ENCODE measurements at places on chromosomes 6 and 20.

DNA sequence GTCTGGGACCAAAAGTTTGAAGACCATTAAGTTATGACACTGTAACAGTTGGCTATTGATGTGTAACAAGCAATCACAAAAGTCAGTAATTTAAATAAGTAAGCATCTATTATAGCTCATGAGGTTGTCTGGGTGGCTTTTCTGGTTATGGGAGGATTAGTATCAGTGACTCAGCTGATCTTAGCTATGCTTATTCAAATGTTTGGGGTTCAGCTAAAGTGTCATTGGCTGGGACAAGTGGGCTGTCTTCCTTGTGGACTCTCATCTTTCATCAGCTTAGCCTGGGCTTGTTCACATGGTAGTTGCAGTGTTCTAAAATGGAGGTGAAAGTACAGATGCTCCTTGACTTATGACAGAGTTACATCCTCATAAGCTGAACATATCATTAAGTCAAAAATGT, 74.6 kb upstream of the LAMP5 start:
- DNase-seq, result no peak

DNA sequence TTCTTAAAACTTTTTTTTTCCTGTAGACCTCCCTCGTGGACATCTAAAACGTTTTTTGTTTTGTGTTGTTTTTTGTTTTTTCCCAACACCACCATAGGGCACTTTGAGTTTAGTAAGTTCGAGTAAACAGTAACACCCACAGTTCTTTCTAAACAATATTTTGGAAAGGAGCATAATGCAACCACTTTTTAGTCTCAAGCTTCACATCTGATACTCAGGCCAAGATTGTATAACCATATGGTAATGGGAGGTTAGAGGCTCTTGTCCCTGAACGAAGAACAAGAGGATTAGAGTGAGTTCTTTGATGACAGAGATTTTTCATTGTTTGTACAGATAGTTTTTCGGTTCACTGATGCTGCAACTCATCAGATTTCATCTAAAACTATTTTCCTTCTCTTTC, 144.6 kb downstream of the MTHFD1L start:
- no peak for DNase-seq

DNA sequence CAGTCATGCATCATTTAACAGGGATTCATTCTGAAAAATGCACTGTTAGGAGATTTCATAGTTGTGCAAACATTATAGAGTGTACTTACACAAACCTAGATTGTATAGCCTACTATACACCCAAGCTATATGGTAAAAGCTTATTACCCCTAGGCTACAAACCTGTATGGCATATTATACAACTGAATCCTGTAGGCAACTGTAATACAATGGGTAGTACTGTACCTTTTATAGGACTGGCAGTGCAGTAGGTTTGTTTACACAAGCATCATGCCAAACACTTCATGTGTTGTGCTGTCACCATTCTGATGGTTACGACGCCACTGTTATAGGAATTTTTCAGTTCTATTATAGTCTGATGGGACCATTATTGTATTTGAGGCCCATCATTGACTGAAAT, 39.3 kb upstream of the KHDC1 start:
- no peak for DNase-seq

GRCh38 chr20:51389543-51390264, 152.8 kb downstream of the NFATC2 start:
- no peak for DNase-seq

DNA sequence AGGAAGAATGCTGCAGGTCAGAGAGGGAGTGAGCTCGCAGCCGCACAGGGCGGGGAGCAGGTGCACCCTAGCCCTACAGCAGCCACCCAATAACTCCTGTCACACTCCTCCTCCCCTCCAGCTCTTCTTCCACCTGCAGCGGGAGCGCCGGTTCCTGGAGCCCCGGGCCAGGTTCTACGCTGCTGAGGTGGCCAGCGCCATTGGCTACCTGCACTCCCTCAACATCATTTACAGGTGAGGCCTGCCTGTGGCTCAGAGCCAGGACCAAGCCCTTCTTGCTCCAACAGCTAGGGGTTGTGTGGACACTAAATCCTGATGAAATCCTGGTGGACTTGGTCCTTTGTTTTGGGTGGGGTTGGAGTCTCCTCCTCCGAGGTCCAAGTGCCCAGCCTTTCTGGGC, 11.7 kb downstream of the SGK2 start:
- no peak for DNase-seq

- DNase-seq, result no peak
Measured at GRCh38 chr20:62989201-62989601, 17.6 kb downstream of the BHLHE23 start.

DNA sequence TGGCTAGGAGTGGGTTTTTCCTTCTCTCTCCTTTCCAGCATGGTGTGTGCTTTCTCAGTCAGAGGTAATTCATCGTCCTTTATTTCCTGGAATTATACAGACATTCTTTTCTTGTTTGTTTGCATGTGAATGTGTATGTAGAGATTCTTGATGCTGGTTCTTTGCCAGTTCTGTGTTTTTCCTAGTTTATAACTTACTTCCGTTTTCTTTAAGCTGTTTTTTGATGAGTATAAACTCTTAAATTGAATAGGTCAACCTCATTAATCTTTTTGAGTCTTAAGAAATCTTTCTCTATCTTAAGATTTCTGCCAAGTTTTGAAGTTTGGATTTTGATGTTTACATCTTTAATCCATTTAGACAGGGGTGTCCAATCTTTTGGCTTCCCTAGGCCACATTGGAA, 38.7 kb downstream of the IGF2R start:
- no peak for DNase-seq

GRCh38 chr6:14440940-14441781, 323.6 kb downstream of the CD83 start:
- DNase-seq, result no peak
